ENCODE measurements at places on chromosomes 11 and 22. TPM values are rescaled to one million over a fixed set of nuclear protein-coding genes. Genes with fewer than 3 reads are reported as not detected.

GRCh38 chr11:14544611-14545010 is 24.4 kb upstream of the PSMA1 start:
- no peak for DNase-seq

GRCh38 chr22:49589811-49590210 is 237.9 kb downstream of the BRD1 start:
- DNase-seq, result no peak

The TSGA10IP gene
- not detected for total RNA-seq

The SPON1 gene
- 0.16 TPM for total RNA-seq

- no peak for DNase-seq
Observed at GRCh38 chr11:44565953-44566949, 788 bp downstream of the CD82 start.

DNA sequence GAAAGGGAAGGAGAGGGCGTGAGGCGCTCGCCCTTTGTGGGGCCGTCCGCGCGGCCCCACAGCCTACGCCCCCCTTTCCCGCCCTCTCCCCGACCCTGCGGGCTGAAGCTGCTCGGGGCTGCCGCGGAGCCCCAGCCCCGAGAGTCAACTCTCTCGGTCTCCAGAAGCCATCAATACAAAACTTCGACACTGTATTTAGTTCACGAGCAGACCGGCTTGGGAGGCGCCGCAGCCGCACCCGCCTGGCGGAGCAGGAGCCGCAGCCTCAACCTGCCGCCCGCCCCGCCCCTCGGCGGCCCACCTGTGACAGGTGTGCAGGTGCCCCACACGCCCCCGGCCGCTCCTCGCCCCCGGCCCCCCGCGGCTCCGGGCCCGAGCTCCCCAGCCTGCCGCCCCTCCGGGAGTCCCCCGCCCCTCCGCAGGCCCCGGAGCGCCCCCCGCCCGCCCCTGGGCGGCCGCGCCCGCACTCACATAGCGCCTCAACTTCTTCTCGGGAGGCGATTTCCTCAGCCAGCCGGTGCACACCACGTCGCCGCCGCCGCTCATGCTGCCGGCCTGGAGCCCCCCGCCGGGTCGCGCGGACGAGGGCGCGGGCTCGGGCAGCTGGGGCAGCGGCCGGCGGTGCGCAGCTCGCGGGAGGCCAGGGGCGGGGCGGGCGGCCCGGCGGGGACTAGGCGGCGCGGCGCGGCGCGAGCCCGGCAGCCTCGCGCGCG is at the start of gene GAB2:
Gene GAB2, minus strand, starts transcription at position 646 of the 713 bp plus-strand sequence. Its CDS starts 100 bp downstream, at position 546.
- no peak for DNase-seq

DNA sequence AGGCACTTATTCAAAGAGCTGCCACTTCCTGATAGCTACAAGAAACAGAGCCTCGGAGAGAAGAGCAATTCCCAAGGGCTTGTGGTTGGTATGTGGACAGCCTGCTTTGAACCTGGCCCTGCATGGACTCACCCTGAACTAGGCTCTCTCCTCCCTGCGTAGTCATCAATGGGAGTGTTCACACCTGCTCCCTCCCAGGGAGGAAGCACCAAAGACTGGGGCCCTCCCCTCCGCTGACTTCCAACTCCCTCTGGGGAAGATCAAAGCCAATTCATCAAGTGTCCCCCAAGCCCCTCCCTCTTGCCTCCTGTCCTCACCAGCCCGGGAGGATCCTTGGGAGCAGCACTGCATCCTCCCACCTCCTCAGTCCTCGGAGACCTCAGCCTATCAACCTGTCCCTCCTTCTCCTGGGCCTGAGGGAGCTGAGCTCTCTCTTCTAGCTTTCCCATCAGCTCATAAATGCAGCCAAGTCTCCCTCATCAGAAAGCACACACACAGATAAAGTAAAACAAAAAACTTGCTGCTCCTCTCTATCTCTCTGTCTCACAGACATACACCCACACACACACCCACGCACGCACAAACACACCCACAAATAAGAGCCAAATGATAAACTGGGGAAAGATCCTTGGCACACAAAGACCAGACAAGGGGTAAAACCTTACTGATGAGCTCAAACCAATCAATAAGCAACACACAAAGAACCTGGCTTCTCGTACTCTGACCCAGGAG is 3.3 kb downstream of the A4GALT start:
- no peak for DNase-seq

- DNase-seq, result no peak
Observed at GRCh38 chr11:126226334-126227084, 14.9 kb downstream of the FAM118B start.

DNA sequence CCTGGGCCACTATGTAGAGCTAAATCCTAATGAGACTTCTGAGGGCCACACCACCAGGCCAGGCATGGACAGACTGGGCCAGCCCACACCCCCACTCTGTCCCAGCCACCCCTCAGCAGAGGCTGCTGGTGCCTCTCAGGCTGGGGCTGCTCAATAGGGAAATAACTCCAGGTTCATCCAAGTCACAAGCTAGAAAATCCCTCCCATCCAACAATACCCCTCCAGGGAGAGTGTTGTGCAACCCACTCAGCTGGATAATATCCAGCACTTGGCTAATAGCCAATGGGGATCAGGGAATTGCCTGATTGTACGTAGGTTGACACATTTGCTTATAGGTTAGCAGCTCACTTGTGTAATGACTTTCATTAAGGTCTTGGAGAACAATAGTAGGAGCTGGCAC is 64.1 kb upstream of the WNT11 start:
- DNase-seq, result no peak

DNA sequence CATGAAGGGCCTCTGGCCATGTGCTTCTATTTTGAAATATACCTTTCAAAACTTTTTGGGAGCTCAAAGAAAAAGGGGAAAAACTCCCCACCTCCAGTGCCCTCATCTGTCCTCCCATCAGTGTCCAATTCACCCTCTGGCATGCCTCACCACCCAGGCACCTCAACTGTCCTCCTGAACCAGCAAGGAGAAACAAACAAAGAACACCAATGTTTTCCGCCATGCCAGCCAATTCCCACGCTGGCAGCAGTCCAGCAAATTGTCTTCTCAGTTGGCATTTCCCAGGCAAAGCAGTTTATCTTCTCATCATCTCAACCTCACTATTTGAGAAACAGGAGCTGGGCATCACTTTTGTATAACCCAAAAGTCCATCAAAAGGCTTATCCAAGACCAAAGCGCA is 496.9 kb downstream of the SOX6 start:
- no peak for DNase-seq

- DNase-seq, result no peak
Observed at GRCh38 chr11:103586756-103587155, 449.7 kb upstream of the DDI1 start.

- DNase-seq, result no peak
Observed at GRCh38 chr11:116857316-116857715, 19.9 kb upstream of the APOA1 start.

DNA sequence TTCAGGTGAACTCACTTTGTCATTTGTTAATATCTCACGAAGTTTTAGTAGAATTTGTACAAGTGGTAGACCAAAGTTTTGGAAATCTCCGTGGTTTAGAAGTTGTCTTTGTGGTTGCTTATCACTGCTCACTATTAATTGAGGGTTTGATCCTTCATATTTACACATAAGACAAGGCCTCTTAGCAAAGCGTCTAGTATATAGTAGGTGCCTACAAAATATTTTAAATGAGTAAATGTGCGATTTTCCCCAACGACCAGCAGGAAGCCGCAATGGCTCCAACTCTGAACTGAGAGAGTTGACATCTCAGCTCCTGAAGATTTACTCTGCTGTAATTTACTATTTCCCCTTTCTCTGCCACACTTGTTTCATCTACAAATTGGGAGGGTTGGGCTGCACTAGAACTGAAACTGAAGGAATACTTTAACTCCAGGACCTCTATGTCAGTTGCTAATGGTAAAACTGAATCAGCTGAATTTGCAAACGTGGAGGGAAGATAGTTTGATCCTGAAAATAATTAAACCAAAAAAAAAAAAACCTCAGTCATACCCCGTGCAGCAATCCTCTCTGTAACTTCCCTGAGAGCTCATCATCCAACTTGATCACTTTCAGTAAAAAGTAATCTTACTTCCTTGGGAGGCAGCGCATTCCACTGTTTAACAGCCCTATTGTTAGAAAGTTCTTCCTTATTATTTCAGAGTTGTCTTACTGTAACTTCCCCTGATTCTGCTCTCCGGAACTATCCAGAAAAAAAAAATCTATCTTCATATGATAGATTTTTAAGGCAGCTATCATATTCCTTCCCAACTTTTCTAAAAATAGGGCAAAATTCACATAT is 1.3 kb upstream of the SBF2 start:
- DNase-seq, result no peak

The TPBGL gene
- total RNA-seq, result 0.14 TPM

GRCh38 chr11:58693026-58693425 is 38.7 kb downstream of the GLYAT start:
- no peak for DNase-seq

The SLC22A25 gene
- total RNA-seq, result not detected

DNA sequence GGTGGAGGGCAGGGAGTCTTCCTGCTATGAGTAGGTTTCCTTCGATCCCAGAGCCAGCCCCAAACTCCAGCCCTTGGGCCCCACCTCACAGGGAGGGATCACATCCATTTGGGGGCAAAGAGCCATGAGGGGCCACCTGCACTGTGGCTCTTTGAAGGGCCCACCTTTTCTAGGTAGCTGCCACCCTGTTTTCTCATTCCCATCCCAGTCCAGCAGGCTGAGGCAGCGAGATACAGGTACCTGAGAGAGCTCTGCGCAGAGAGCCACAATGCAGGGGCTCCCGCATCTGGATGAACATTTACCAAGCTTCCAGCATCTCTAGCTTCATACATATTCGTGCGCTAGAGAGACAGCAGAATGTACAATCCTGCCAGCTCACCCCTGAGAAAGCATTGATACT is 16.3 kb downstream of the FXYD6 start:
- no peak for DNase-seq

The TEAD1 gene
- 0.31 TPM for total RNA-seq

The NLRP14 gene
- not detected for total RNA-seq

GRCh38 chr22:38104084-38104483 is 6.4 kb downstream of the BAIAP2L2 start:
- DNase-seq, result no peak

GRCh38 chr22:25824828-25825423 is 82.9 kb downstream of the MYO18B start:
- DNase-seq, result no peak

DNA sequence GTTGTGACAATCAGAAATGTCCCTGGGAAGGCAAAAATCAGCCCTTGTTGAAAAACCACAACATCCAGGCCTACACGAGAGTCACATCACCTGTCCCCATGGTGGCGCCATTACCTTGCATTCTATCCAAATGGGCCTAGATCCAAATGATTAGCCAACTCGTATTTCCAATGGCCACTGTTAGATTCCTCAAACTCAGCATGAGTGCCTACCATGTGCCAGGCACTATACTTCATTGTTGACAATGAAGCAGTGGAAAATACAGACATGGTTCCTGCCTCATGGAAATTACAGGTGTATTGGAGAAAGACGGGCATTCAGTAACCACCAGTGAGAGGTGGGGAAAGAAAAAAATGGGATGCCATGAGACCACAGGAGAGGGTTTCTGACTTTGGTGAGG is 29.8 kb upstream of the CREB3L1 start:
- peak; percentile 42 for DNase-seq

DNA sequence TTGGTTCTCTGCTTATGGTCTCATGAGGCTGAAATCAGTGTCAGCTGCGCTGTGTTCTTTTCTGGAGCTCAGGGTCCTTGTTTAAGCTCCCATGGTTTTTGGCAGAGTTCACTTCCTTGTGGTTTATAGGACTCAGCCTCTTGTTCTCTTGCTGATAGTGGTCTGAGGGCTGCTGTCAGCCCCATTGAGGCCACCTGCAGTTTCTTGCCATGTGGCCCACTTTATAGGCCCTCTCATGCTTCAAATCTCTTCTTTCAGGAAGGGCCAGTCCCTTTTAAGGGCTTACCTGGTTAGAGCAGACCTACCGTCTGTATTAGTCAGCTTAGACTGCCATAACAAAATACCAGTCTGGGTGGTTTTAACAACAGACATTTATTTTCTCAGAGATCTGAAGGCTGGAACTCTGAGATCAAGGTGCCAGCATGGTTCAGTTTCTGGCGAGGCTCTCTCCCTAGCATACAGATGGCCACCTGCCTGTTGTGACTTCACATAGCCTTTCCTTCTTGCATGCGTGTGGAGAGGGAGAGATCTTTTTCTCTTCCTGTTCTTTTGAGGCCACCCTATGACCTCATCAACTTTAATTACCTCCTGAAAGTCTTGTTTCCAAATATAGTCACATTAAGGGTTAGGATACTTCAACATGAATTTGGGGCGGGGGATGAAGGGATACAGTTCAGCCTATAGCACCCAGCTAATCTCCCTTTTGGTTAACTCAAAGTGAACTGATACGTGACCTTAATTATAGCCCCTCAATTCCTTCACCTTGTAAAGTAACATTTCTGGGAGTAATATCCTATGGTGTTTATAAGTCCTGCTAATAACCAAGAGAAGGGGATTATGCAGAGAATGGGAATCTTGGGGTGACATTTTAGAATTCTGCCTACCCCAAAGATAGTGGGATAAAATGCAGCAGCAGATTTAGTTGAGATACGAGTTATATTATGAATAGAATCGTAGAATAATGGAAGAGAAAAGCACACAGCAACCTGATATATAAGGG is 131.8 kb downstream of the UVRAG start:
- DNase-seq, result no peak

DNA sequence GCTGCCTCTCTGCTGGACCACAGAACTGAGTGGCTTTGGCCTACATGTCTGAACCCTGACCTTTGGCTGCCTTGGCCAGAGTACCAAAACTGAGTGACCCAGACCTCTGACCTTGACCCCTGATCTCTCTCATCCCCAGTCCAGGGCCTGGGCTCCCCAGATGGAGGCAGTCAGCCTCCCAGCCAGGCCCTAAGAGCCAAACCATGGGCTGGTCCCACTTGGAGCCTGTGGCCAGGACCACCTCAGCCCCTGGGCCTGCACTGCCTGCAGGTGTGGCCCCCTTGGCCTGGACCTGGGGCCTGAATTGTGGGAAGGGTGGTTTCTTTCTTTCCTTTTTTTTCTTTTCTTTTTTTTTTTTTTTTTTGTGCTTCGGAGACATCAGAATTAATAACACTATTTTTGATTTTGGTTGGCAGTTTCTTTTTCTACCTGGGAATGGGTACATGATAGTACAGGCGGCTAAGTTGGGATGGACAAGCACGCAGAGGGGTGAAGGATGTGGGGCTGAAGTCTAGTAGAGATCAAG is 806 bp upstream of the SIPA1 start:
- no peak for DNase-seq

- no peak for DNase-seq
Observed at GRCh38 chr11:63763496-63764339, 4.9 kb downstream of the ZFTA start.

- DNase-seq, result no peak
Observed at GRCh38 chr11:57791321-57792059, 29.9 kb downstream of the CTNND1 start.

- no peak for DNase-seq
Observed at GRCh38 chr22:34623580-34623979, 442.4 kb upstream of the ISX start.

All from activated T-cell treated with anti-CD3 and anti-CD28 coated beads, Interleukin-2, amount 50 U/mL, for 72 hours (primary cell).